ENCODE measurements at places on chromosomes 6 and 20. TPM values are rescaled to one million over a fixed set of nuclear protein-coding genes. Genes with fewer than 3 reads are reported as not detected.

GRCh38 chr6:167031082-167031709 is 32.0 kb downstream of the CEP43 start:
- DNase-seq = no peak

GRCh38 chr6:7673063-7673536 is 52.8 kb upstream of the BMP6 start:
- peak; percentile 29 for DNase-seq

- DNase-seq = peak; percentile 42
These were observed 14.3 kb upstream of the EPM2A start for GRCh38 chr6:145749632-145750031.

DNA sequence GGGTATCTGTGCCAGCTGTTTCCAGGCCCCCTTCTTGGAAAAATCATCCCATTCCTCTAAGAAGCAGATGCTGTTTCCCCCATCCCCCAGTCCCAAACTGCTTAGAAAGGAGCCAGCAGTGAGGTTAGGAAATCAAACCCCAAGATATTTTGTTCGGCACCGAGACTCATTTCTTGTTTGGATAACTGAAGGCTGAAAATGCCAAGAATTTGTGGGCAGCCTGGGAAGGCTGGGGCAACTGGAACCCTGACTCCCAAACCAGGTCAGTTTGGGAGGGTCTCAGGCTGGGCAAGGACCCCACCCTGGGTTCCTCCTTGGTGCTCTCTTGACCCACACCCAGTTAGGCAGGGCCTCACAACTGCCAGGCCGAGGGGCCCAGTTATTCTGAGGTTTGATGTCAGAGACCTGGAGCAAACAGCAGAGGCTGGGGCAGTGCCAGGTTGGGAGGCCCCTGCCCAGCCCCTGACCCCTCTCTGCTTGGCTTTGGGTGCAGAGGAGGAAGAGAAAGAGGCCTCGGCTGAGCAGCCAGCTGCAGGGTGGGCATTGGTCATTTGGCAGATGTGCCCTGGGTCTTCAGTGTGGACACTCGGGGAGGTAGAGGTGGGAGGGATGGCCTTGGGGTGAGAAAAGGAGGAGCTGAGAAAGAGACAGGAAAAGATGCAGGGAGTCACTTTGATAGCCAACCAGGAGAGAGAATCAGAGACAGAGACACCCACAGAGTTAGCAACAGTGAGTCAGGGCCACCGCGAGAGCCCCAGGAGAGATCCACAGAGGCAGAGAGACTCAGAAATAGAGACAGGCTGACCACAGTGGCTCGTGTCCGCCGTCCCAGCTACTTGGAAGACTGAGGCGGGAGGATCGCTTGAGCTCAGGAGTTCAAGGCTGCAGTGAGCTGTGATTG is 5.0 kb downstream of the ANGPT4 start:
- DNase-seq = no peak

DNA sequence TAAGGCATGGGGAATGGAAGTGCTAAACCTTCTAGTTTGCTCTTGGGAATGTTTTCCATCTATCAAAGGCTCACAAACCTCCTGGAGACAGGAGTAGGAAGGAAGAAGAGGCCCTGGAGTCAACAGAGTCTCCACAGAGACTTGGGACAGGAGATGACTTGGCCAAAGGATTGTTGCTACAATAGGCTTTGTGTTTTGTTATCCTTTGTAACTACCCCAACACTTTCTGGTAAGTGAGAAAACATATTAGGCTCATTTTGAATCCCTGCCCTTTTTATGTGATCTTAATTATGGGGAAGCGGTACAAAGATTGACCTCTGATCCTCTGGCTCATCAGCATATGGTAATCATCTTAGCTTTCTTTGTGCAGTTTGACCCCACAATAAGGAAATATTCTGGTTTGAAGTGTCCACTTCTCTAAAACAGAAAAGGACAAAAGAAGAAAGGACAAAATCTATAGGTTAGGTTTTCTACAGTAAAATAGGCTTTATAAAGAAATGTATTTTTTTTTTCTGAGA is 24.1 kb upstream of the GTF3C6 start:
- DNase-seq = no peak

The BCKDHB gene
- 7.7 TPM for total RNA-seq

GRCh38 chr6:6178795-6179194 is 141.7 kb downstream of the F13A1 start:
- no peak for DNase-seq

DNA sequence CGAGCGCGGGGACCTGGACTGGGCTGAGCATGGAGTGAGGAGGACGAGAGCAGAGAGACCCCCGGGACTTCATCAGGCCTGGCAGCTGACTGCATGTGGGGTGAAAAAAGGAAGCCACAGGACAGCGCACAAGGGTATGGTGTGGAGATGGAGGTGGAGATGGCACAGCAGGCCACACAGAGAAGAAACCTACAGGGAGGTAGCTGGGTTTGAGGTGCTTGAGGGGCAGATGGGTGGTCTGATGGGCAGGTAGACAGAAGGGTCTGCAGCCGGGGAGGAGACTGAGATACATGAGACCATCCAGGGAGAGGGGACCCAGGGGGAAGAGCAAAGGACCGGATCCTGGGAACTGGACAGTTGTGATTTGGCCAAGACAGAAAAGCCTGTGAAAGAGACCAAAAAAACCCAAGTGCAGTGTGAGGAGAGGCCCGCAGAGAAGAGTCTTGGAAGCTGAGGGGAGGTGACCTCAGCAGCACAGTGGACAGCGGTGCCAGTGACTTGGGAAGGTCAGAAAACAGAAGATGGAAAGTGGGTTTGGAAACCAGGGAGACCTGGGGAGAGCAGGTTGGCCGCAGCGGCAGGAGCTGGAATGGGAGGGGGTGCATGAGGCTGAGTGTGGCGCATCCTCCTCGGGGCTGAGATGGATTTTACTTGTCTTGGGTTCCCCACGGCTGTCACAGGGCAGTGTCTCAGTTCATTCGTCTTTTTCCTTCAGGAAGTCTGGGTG is 5.5 kb downstream of the HLA-DPB1 start:
- DNase-seq = no peak

The LY6G5C gene
- total RNA-seq = 1.2 TPM

The EYS gene
- 0.13 TPM for total RNA-seq

GRCh38 chr6:159890792-159891191 is at the start of gene MAS1:
Gene MAS1, plus strand, starts transcription at chr6:159890988. Its CDS starts 15,968 bp downstream, at chr6:159906956.
- no peak for DNase-seq

GRCh38 chr6:139846538-139847456 is 472.3 kb upstream of the CITED2 start:
- DNase-seq = no peak

The LINC00237 gene
- total RNA-seq = under 0.01 TPM

The FBXO5 gene
- total RNA-seq = 7.0 TPM

DNA sequence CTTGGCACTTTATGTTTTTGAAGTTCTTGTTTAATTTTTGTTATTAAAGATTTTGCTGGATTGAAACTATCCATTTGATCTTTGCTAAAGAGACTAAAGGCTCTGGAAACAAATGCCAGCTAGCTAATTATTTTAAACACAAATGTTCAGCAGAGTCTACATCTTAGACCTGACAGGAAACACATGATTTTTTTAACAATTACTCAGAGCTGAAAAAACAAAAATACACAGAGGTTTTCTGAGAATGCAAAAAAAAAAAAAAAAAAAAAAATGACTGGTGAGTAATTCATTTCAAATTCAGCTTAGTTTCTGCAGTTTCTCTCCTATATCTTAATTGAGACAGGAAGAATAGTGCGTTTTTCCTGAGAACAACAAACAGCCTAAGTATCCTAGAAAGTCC is 448.0 kb downstream of the TENT5A start:
- no peak for DNase-seq

- DNase-seq = no peak
These were observed 161.0 kb downstream of the RALGAPA2 start for GRCh38 chr20:20551409-20551808.

The OR2H2 gene
- total RNA-seq = not detected

DNA sequence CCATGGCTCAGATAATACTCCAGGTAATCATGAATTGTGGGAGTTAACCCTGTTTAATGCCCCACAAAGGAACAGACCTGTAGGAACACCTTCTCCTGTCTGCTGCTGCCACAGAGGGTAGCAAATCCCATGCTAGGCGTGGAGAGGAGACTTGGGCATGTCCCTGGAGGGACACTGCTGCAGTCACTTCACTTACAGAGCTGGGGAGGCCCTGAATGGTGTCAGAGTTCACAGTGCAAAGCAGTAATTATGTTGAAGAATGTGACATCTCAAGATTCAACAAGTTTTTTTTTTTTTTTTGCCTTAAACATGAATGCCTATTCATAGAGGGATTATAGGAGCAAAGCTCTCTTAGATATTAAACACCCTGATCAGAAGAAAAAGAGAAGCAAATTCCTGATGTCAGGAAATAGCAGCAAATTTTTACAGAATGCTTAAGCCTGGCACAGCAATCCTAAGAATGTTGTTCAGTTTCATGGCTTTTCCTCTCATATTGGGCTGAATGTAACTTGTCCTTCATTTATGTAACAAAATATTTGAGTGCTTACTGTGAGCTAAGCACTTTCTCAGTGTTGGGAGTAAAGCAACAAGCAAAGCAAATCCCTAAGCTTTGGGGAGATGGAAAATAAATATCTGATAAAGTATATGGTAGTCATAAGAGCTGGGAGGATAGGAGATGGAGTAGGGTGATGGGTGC is 45.0 kb downstream of the CARMIL1 start:
- no peak for DNase-seq

DNA sequence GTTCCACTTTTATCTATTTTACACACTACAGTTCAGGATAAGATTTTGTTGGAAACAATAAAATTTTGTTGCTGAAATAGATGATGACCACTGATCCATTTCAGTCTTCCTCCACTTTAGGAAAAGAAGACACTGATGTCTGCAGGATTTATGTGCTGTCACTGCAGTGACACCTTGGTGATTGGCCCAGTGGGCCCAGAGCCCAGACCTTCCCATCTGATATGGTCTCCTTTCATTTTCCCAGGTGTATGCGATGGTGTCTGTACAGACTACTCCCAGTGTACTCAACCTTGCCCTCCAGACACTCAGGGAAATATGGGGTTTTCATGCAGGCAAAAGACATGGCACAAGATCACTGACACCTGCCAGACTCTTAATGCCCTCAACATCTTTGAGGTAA is 19.6 kb upstream of the ADGRF4 start:
- no peak for DNase-seq

DNA sequence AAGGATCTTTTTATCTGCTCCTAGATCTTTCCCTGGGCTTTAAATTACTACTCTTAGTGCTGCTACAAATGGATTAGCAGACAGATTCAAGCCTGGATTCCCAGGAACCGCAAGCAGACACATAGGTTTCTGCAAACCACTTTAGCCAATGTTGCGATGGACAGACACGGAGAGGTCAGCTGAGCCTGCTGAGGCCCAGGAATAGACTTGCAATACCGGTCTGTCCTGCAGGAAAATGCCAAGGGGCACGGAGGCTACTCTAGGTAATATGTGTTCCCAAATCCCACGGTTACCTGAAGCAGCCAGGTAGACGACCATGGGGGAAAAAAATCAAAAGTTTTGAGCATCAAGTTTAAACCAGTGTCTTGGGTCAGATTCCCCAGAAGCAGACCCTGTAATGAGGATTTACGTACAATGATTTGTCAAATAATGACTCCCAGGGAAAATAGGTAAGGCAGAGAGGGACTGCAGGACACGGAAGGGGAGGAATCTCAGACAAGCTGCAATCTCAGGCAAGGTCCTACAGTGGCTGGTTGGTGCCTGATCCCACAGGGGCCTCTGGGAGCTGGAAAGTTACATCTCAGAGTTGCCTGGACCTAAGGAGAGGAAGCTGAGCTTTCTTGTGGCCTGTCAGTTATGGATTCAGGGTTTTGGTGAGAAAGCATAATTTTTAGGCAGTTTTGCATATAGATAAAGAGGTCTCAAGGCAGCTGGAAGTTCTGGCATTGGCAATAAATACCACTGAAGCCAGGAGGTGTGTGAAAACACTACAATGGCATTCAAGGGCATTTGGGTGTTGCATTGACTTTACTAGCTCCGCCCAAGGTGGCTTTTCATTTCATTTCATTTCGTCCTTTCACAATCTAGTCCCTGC is 12.5 kb downstream of the OTOR start:
- DNase-seq = no peak

The MRAP2 gene
- 4.6 TPM for total RNA-seq

GRCh38 chr6:19434065-19434464 is 403.1 kb upstream of the ID4 start:
- no peak for DNase-seq

- peak; percentile 10 for DNase-seq
These were observed 5.7 kb downstream of the MAFB start for GRCh38 chr20:40683221-40683893.

- DNase-seq = no peak
These were observed 560.8 kb upstream of the IMPG1 start for GRCh38 chr6:76633259-76633658.

The MROH8 gene
- total RNA-seq = 1.6 TPM

DNA sequence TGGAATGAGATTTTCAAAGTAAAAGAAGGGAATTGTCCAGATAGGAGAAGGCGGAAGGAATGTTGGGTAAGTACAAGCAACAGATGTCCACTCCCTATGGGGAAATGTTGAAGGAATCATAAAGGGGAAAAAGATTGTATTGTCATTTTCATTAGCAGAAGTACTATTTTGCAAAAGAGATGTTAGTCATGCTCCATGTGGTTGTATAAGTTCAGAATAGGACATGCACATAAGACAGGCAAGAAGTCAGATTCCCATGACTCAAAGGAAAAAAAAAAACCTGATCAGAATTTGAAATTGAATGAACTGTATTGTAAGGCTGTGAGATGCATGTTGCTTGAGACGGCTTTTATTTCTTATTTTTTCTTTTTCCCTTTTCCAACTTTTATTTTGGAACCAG is 36.8 kb downstream of the GRM1 start:
- no peak for DNase-seq

DNA sequence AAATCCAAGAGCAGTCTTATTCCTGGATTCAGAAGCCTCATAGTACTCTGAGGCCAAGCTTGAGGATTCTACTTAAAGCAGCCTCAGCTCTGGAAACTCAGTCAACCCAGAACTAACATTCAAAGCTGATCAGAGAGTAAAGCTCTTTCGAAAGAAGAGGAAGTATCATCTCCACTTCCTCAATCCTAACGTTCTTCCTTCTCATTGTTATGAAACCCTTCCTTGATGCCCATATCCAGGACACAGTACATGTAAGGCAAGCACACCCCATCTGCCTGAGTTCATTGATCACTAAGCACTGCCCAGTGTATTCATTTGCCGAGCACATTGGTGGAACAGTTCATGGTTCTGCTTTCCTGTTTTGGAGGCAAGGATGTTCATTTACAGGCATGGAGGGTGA is at the start of gene IPCEF1:
Gene IPCEF1, minus strand, starts transcription at position 114 of the 400 bp plus-strand sequence. CDS start 90,856 bp downstream, outside the sequence.
- DNase-seq = no peak

- no peak for DNase-seq
These were observed 14.1 kb downstream of the AIG1 start for GRCh38 chr6:143074670-143075318.

- no peak for DNase-seq
These were observed 600.8 kb downstream of the MEI4 start for GRCh38 chr6:78253618-78254017.

DNA sequence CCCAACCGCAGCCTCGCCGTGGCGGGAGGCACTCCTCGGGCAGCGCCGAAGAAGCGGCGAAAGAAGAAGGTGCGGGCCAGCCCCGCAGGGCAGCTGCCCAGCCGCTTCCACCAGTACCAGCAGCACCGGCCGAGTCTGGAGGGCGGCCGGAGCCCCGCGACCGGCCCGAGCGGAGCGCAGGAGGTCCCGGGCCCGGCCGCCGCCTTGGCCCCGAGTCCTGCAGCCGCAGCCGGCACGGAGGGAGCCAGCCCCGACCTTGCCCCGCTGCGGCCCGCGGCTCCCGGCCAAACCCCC is 525 bp downstream of the PNRC1 start:
- no peak for DNase-seq

- no peak for DNase-seq
These were observed 105.2 kb upstream of the FOXC1 start for GRCh38 chr6:1504465-1504864.

- no peak for DNase-seq
These were observed 74.9 kb upstream of the SMLR1 start for GRCh38 chr6:130752267-130752666.
